ENCODE measurements at places on chromosomes 2 and 18.

DNA sequence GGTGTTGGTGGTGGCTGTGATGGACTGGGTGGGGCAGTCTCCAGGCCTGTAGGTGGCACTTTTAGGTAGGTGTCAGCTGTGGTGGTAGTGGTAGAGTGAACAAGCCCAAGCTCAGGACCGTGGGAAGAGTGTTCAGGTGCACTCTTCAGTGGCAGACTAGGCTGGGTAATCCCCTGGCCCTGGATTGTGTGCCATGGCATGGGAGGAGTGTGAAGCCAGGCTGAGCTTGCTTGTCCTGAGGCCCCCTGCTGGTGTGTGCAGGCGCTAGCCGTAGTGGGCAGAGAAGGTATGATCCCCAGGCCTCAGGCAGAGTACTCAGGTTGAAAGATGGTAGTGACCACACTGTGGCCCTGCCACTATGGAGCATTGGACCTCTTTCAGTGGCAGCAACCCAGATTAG, 850.3 kb downstream of the DSC3 start:
- H3K27ac ChIP-seq: no peak overlapping the region
- no peak overlapping the region for H3K4me3 ChIP-seq
- no peaks in the 10 kb centered on the region for H3K27me3 ChIP-seq
- H3K4me1 ChIP-seq: no peaks in the 10 kb centered on the region
- DNase-seq: no peak

DNA sequence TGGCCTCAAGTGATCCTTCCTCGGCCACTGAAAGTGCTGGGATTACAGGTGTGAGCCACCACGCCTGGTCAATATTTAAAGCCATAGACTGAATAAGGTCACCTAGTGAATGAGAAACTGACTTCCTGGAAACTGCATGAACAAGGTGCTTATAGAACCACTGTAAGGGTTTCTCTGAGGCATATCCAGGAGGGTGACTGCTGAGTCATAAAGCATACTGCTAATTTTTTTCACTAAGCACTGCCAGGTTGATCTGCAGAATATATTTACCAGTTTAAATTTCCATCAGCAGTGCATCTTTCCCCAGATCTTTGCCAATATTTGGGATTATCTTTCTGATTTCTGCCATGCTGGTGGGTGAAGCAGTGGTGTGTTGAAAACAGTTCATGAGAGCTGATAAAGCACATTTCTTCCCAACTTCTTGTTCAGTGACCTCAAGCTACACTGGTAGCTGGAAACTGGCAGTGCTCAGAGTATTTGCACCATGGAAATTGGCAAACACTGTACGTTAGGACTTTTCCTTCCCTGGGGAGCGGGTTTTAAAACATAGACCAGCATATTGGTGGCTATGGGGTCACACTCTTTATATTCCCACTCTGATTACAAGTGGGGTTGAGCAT, 4.2 kb upstream of the CLIP4 start:
- no peaks in the 10 kb centered on the region for H3K36me3 ChIP-seq
- H3K4me1 ChIP-seq: peaks cover 45% of the 10 kb centered on the region
- H3K4me3 ChIP-seq: no peak overlapping the region
- no peaks in the 10 kb centered on the region for H3K27me3 ChIP-seq
- peak overlapping the region; percentile 70 for H3K27ac ChIP-seq

- H3K27me3 ChIP-seq: no peaks in the 10 kb centered on the region
- H3K27ac ChIP-seq: peak within 1 kb of the TSS; percentile 96
- H3K4me1 ChIP-seq: peaks cover 17% of the 10 kb centered on the region
- H3K4me3 ChIP-seq: peak within 1 kb of the TSS; percentile 84
These were observed at the start of gene TYMS for GRCh38 chr18:657311-658000. Gene TYMS, plus strand, starts transcription at chr18:657653. Its CDS starts 90 bp downstream, at chr18:657743.

- H3K27ac ChIP-seq: no peak overlapping the region
- DNase-seq: no peak
- H3K27me3 ChIP-seq: no peaks in the 10 kb centered on the region
These were observed 17.1 kb upstream of the OSBPL6 start for GRCh38 chr2:178177066-178177679.

Measured in Panc1 (cell line).